Hepatic stellate cell (primary cell): ENCODE measurements at places on chromosomes 7 and 10.
A peak's percentile ranks its signal among the peaks of the same experiment; 100 is the strongest.

- no peak for DNase-seq
Observed at GRCh38 chr7:20529260-20529659, 86.2 kb upstream of the ABCB5 start.

DNA sequence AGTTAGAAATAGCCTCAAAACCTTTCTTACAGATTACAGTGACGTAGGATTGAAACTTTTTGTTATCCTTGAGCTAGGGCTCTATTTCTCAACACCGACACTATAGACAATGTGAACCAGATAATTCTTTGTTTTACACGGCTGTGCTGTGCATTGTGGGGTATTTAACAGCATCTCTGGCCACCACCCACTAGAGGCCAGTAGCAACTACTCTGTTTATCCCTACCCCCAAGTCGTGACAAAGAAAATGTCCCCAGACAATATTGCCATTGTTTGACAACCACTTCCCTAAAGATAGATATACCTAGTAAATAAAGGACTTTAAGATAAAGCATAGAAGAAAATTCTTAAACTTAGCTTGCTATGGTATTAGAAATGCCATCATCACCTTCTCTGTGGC lies 359.6 kb downstream of the ARL4A start:
- DNase-seq = no peak

GRCh38 chr7:99505324-99505662 lies 831 bp downstream of the ZKSCAN5 start:
- no peak for DNase-seq

DNA sequence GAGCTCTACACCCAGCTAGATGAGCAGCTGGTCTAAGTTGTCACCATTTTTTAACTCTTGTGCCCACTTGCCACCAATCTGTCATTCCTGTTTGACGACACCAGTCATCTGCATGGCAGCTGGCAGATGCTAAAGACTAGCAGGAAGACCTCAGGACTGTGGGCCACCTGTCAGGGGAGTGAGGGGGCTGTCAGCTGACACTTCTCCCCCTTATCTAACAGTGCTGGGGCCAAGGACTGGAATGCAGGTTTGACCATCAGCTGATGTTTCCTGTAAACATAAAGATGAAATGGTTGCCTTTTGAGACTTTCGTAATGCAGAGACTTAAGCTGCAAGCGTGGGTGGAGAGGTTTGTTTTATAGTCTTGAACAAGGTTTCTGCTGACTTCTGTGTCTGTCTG lies 93.5 kb downstream of the WNT2 start:
- DNase-seq = no peak

DNA sequence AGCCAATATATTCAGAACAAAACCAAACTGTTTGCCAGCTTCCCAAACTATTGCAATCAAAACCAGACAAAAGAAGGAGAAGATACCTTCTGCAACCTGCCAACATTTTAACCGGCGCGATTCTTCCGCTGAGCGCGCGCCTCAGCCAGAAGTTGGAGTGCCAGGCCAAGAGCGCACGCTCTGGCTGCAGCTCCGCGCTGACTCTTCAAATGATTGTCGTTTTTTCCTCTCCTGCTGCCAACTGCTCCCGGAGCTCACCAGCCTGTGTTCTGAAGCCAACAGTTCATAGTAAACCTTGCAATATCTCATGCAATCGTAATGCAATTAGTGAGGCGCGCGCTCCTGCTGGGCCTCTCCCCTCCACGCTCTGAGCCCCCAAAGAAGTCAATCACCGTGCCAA lies 259.7 kb upstream of the MGMT start:
- DNase-seq = no peak

GRCh38 chr7:25863729-25864110 lies 288.3 kb upstream of the NFE2L3 start:
- no peak for DNase-seq

- DNase-seq = no peak
Observed at GRCh38 chr10:115164220-115164619, 71.1 kb downstream of the ATRNL1 start.

DNA sequence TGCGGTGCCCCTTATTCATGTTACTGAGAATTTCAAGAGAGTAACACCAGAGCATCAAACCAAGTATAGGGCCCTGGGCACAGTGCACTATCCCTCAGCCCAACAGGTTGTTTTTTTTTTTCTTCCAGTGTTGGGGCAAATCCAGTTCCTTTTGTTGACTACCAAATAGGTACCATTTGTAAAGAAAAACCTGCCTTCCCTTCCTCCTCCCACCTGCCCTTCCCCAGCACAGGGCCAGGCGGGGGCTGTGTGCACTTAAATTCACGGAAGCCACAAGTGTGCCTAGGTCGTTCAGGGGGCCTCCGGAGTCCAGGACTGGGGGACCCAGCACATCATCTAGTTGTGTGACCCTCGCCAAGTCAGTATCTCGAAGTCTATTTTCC lies 595 bp upstream of the SFXN4 start:
- no peak for DNase-seq

DNA sequence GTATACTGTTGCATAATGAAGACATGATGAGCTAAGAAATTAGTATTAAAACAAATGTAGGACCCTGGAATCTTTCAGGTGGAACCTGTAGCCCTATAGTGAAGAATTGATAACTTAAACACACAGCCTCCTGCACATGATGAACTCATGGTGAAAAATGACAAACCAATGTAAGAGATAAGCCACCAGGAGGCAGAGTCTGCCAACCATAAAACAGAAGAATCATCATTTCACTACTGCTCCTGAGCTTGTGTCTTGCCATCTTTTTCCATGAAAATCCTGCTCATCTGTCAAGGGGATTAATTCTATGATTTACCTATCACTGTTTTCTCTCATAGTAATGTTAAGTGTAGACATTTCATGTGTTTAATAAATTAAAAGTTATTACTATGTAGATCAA lies 363.9 kb downstream of the MALRD1 start:
- DNase-seq = peak; percentile 1

DNA sequence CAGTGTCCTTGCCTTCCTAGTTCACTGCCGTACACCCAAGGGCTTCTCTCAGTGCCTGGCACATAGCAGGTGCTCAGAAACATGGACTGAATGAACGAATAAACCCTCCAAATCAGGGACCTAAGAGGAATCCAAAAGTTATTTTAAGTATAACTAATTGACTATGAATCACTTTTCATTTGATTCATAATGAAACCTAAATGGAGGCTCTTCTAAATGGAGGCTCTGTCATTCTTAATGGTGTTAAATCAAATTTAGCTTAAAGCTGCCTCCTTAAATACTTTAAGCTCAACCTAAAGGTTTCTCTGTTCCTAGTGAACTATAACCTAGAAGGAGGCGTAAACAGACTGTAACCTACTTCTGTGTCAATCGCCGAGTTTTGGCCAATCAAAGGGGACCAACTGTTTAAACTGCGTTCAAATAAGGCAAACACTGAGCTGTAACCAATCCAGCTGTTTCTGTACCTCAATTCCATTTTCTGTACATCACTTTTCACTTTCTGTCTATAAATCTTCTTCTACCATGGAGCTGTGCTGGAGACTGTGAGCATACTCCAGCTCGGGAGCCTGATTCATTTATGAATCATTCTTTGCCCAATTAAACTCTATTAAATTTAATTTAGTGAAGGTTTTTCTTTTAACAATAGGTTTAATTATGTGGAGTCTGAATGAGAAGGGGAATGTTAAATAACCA lies 11.0 kb downstream of the PYROXD2 start:
- DNase-seq = peak; percentile 53

GRCh38 chr10:45224219-45224841 lies 91.1 kb downstream of the OR13A1 start:
- DNase-seq = no peak

GRCh38 chr10:46299536-46300369 lies 13.0 kb downstream of the ANTXRL start:
- DNase-seq = no peak
